ENCODE measurements at places on chromosomes 2 and 18.

GRCh38 chr2:88658326-88658725, 31.1 kb upstream of the EIF2AK3 start:
- no peak for DNase-seq

DNA sequence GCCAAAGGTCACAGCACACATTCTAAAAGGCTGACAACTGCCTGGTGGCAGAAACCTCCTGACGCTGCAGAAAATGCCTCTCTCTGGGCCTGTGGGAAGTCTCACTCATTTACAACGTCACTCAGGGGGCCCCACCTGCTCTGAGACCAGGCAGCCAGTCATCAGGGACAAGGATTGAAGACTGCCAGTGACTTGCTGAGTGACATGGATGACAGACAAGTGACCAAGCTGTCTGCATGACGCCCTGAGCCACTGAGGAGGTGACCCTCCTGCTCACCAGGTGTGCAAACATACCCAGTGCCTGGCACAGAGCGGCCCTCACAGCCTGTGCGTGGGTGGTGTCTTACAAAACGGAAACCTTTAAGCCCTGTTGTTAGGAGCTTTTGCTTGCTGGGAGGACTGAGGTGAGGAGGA, 392.4 kb downstream of the TNS1 start:
- no peak for DNase-seq

- no peak for DNase-seq
Measured at GRCh38 chr18:50045126-50045525, 149.8 kb downstream of the MYO5B start.

GRCh38 chr2:219772103-219772635, 144.7 kb downstream of the SLC4A3 start:
- DNase-seq = no peak

DNA sequence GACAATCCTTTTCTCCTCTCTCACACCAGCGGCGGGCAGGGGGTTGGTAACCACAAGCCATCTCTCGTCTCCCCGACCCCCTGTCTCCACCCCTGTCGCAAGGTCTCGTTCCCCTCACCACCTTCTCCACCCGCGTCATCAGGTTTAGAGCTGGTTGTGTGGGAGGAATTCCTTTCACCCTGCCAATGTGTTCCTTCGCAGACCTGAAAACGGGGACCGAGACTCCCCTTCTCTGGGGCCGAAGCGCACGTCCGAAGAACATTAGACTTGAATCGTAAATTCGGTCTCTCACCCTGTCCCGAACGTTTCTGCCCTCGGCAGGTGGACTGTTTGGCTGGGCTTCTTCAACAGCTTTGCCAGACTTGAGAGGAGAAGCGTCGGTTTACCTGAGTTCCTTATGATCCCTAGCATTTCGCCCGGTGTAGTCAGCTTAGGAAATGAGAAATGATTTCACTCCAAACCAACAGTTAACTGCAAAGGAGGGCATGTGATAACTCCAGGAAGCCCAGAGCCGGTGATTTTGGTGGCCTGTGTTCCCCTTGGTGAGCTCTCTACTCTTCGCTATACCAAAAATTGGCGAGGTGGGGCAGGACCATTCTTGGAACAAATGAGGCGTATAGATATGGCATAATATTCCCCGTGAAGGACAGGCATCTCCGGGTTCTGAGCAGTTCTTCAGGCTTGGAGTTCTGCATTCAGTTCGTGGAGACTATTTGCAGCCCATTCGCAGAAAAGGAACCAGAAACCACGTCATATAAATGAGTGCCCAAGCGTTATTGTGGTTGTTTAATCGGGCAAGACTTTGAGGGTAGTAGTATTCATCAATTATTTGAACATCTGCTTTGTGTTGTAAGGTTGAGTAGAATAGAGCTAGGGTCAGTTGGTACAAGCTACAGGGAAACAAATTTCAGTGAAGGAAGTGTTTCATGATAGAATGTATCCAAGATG, 694 bp downstream of the CFAP36 start:
- no peak for DNase-seq

All from retinal pigment epithelial cell (primary cell).